Stimulated activated CD4-positive, alpha-beta T cell treated with anti-CD3 and anti-CD28 coated beads, Interleukin-12 subunit alpha, Interleukin-12 subunit beta, amount 100 ng/mL, for 4 hours (primary cell): ENCODE measurements at places on chromosomes 3 and 15.
A peak's percentile ranks its signal among the peaks of the same experiment; 100 is the strongest.

GRCh38 chr3:100609305-100609704 is at the start of gene ADGRG7:
Gene ADGRG7, plus strand, starts transcription at chr3:100609601. Its CDS starts 256 bp downstream, at chr3:100609857.
- DNase-seq = no peak

DNA sequence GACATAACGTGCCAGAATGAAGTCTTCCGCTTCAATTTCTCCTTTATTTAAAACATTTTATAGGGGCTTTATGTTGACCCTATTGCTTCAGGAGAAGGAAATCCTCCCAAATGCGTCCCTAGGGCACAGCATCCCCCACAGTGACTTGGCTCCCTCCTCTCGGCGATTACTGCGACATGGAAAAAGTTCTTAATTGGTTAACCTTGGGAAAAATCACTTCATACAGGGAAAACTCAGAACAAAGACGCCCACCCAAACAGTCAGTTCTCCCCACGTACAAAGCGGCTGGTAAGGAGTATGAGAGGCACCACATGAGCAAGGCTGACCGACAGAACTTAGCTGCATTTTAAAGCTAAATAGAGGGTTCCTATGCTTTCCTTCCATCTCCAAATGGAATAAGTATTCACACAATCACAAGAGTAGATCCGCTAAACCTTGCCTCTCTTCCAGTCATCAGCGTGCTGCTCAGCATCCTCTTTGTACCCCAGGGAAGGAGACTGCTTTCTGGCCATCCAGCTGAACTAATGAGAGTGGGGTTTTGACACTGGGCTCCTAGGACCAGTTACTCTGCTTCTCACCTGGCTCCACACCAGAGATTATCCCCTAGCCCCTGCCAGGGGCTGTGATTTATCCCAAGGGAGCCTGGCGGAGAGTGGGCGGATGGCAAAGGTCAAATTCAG is 415.3 kb upstream of the WNT5A start:
- no peak for DNase-seq

DNA sequence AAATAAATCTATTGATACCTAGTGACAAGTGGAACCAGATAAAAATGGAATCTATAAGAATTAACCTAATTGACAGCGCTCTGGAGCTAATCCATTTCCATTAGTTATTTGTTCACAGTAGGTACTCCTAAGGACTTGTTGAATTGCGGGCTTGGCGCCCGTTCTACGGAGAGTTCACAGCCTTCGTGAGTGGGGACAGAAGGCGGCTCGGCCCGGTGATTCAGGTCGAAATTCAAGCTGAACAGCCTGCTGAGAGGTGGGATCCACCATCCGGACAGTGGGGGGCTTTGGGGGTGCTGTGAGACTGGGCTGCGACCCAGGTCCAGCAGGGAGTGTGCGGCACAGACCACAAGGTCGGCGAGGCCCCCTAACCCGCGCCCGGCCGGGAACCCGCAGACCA is 779 bp upstream of the CTNNB1 start:
- DNase-seq = no peak

DNA sequence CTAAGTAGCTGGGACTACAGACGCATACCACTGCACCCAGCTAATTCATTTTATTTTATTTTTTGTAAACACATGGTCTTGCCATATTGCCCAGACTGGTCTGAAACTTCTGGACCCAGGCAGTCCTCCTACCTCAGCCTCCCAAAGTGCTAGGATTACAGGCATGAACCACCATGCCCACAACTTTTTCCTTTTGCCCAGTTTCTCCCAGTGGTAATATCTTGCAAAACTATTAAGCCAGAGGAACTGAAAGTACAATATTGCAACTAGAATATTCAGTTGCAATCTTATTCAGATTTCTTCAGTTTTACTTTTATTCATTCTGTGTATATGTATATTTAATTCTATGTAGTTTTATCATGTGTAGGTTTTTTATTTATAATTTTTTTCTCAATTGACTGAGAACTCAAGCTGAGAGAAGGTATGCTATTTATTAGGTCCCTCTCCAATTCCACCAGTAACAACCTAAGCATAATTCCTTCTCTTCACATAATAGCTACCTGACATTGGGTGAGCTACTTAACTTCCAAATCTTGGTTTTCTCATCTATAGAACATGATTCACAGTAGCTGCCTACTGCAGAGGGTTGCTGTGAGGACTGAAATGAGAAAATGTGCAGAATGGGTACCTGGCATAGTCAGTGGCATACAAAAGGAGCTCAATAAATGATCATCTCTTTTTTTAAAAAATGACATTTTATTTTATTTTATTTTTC is 30.8 kb downstream of the KLHL18 start:
- DNase-seq = no peak

DNA sequence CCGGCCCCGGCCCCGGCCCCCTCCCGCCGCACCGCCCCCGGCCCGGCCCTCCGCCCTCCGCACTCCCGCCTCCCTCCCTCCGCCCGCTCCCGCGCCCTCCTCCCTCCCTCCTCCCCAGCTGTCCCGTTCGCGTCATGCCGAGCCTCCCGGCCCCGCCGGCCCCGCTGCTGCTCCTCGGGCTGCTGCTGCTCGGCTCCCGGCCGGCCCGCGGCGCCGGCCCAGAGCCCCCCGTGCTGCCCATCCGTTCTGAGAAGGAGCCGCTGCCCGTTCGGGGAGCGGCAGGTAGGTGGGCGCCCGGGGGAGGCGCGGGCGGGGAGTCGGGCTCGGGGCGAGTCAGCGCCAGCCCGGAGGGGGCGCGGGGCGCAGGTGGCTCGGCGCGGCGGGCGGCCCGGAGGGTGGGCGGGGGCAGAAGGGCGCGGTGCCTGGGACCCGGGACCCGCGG is 352 bp downstream of the CHRD start:
- no peak for DNase-seq

DNA sequence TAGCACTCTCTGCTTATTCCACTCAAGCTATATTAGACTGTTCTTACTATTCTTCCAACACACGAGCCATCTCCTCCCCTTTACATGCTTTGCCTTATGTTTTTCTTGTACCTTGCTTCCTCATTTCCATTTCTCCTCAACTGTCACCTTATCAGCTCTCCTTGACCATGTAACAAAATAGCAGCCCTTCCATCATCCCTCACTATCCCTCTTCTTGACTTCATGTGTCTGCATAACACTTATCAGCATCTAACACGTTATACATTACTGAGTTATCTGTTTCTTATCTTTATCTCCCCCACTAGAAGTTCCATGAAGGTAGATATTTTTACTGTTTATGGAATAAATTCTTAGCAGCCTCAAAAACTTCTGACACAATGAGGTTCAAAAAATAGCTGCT is 45.3 kb downstream of the TRPM7 start:
- no peak for DNase-seq

DNA sequence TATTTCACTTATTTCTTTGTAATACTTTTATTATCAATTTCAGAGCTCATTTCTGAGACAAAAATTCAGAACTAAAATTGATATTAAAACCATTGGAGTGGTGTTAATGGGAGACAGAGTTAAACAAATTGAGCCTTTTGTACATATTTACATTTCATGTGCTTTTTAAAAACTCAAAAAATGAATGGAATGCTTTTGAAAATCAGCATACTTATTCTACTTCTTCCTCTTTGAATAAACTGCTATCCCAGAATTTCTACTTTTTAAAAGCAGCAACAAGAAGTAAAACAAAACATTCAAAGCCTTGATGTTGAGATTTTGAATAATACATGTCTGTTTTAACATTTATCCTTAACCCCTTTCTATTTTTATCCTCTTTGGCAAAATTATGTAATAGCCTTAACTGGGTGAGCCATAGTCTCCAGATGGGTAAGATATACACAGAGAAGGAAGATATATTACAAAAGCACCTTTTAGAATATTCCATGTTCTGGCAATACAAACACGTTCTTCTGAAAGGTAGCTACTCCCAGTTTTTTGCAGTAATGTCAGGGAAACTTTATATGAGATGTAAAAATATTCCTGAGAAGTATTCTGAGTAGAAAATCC is 123.6 kb downstream of the MBNL1 start:
- no peak for DNase-seq

GRCh38 chr15:53328341-53328740 is 431.1 kb downstream of the WDR72 start:
- no peak for DNase-seq

- DNase-seq = no peak
Observed at GRCh38 chr3:53799338-53799865, 46.8 kb downstream of the CHDH start.

- no peak for DNase-seq
Observed at GRCh38 chr3:186080849-186081438, 27.9 kb downstream of the ETV5 start.

DNA sequence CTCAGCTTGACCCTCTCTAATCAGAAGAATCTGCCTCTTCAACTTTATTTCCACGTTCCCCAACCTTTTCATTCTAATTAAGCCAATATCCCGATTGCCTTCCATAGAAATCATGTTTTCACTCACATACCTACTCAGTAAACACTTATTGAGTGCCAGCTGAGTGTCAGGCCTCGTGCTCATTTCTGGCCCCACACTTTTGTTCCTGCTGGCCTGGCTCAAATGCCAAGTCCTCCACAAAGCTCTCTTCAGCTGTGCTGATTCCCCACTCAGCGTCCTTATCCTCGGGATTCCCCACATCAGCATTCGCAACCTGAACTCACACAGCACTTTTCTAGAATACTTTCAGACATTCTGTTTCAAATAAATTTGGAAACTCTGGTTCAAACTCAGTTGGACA is 68.9 kb downstream of the THBS1 start:
- no peak for DNase-seq

GRCh38 chr3:4394048-4394447 is 73.0 kb downstream of the SUMF1 start:
- no peak for DNase-seq

GRCh38 chr3:160697637-160698380 is 20.8 kb downstream of the ARL14 start:
- DNase-seq = no peak

GRCh38 chr3:123479891-123480290 is 31.0 kb upstream of the ADCY5 start:
- DNase-seq = no peak

DNA sequence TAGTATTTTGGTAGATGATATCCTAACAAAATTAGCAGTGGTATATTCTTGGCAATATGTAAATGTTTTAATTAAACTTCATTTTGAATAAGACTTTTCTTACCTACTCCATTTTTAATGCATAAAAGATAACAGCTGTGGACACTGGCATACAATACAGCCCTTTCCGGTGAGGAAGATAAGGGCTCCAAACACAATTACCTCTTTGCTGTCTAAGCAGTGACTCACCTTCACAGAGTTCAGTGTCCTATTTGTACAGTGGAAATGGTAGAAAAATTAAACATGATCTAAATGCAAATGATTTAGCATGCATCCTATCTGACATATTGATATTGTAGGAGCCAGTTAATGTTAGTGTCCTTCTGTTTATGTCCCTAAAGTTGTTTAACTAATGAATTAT is 969.4 kb downstream of the PLOD2 start:
- no peak for DNase-seq

DNA sequence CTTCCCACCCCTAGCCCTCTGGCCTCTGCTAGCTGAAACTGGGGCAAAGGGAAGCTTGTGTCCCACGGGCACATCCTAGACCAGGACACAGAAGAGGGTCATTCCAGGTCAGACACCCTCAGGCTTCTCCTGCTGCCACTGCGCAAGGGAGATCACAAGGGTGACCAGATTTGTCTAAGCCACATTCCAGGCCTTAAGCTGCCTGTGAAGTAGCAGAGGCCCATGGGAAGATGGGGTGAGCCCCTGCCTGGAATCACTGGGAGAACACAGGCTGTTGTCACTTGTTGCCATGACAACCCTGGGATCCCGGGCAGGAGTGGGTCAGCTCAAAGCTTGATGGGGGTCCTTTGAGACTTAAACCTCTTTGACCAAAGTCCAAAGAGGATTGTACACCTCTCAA is 10.8 kb downstream of the STRA6 start:
- DNase-seq = no peak

GRCh38 chr3:189962466-189962865 is 158.2 kb downstream of the P3H2 start:
- DNase-seq = no peak

GRCh38 chr3:33166095-33166494 is 52.3 kb downstream of the CRTAP start:
- DNase-seq = no peak

DNA sequence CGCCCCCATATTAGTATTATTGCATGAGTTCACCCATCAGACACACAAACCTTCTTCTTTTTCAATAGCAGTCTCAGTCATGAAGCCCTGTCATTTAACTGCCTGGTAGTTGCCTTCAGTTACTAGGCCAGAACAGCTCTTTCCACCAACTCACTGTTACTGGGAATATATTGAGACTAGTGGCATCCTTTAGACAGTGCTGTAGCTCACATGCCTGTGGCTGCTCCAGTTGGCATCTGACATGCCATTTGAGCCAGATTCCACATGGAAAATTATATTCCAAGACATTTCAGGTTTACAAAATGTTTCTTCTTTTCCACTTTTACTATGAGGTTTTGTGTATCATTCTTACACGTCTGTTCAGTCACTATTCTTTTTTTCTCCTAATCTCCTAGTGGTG is 146.1 kb downstream of the GHSR start:
- DNase-seq = no peak

- DNase-seq = peak; percentile 28
Observed at GRCh38 chr3:46829699-46830208, 33.5 kb downstream of the MYL3 start.

DNA sequence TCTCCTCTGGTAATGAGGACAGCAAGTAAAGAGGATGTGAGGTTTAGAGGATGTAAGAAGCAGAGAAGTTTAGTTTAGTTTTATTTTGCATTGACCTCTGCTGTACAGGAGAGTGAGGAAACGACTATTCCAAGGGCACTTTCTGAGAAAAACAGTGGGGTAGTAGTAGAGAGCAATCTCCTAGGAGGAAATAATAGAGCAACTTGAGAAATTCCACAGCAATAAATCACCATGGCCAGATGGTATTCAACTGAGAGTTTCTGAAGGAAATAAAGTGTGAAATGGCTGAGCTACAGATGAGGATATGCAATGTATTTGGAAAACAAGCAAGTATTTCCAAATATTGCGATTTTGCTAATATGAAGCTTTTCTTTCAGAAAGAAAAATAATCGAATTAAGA is 118.9 kb downstream of the DPH6 start:
- DNase-seq = no peak

DNA sequence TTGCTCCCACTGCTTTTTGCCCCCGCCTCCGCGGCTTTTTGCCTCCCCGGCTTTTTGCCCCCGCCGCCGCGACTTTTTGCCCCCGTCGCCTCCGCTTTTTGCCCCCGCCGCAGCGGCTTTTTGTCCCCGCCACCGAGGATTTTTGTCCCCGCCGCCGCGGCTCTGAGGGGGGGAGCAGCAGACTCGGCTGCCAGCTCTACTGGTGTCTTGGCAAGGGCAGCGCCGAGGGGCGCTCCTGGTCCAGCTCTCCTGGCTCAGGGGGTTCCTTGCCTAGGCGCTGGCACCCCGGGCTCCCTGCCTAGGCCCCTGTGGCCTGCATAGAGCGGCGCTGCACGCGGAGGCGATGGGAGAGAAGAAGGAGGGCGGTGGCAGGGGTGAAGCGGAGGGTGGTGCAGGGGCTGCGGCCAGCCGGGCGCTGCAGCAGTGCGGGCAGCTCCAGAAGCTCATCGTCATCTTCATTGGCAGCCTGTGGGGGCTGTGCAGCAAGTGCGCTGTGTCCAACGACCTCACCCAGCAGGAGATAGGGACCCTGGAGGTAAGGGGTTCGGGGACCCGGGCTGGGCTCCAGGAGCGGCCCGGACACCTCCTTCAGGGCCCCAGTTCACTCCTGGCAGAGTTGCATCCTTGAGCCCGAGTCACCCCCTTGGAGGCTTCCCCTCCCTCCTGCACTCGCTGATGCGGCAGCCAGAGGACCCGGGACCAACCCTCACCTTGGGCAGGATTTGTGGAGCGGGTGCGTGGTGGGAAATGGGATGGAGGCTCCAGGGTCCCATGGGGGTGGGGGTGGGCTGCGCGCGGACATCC is 642.4 kb downstream of the GOLGA6L6 start:
- DNase-seq = no peak

GRCh38 chr3:138371070-138371965 is 22.9 kb downstream of the MRAS start:
- DNase-seq = no peak
